ENCODE measurements at places on chromosomes 3 and 15. TPM values are rescaled to one million over a fixed set of nuclear protein-coding genes. Genes with fewer than 3 reads are reported as not detected.

Gene DET1
- 6.9 TPM for total RNA-seq

Gene GOLGA6D
- total RNA-seq = not detected

Gene CPNE4
- 68.2 TPM for total RNA-seq

Gene CD200R1
- 2.2 TPM for total RNA-seq

DNA sequence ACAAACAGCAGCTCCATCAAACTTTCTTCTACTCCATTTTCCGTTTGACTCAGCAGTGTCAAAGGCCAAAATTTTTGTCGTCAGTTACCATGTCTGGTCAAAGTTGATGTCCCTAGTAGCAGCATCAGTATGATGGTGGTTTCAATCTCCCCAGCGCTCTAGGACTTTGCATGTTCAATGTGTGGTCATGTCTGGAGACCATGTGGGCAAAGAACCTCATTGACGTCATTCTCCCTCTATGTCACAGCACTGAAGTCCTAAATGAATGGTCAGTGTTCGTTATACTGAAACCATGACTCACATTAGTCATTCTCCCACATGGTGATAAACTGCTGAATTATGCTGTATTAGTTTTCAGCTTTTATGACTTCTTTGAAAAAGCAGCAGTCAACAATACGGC, 23.2 kb downstream of the SHC4 start:
- H3K27me3 ChIP-seq = no peaks in the 10 kb centered on the region
- H3K27ac ChIP-seq = no peak overlapping the region
- no peak for DNase-seq
- no peak overlapping the region for H3K4me3 ChIP-seq

DNA sequence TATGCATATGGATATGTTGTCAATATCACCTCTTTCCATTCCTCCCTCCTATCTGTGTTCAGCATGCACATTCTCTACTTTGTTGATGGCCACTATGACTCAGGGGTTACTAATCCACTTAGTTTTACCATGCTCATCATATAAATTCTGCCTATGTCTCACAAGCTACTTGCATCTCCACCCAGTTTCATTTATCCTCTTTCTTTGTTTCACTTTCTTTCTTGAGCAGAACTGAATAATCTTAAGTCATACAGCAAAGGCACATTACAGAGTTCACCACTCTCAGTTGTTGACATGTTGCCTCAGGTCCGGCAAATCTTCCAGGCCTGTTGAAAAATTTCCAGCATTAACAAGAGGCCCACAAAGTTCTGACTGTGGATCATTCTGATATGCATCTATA, 71.5 kb downstream of the SSR3 start:
- no peaks in the 10 kb centered on the region for H3K36me3 ChIP-seq
- no peaks in the 10 kb centered on the region for H3K4me1 ChIP-seq
- DNase-seq = no peak
- H3K27ac ChIP-seq = no peak overlapping the region
- no peaks in the 10 kb centered on the region for H3K27me3 ChIP-seq

- no peak overlapping the region for H3K4me3 ChIP-seq
- H3K4me1 ChIP-seq = no peaks in the 10 kb centered on the region
- no peak overlapping the region for H3K27ac ChIP-seq
- H3K27me3 ChIP-seq = no peaks in the 10 kb centered on the region
Measured at GRCh38 chr3:164459521-164460151, 618.7 kb downstream of the SI start.

DNA sequence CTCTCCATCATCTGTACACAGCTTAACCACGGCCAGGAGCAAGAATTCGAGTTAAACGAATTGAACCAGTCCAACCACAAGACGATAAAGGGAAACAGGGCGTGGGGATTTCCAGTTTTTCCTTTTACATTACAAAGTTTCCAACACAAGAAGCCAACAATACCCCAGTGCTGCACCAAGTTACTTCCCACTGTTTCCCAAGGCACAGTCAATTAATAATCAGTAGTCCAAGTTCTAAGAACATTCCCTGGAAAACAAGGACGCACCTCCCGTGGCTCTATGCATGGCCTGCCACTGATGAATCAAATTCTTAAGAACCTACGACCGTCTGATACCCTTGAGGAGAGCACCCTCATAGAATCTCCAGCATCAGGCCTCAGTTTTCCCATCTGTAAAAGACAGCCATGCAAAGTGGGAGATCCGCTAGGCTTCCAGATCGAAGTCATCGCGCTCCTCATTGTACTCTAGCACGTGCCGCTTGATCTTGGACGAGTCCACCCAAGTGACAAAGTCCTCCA, 774 bp downstream of the IMP3 start:
- no peaks in the 10 kb centered on the region for H3K27me3 ChIP-seq
- peak overlapping the region; percentile 89 for H3K4me3 ChIP-seq
- peak overlapping the region; percentile 82 for H3K27ac ChIP-seq
- no peaks in the 10 kb centered on the region for H3K36me3 ChIP-seq

DNA sequence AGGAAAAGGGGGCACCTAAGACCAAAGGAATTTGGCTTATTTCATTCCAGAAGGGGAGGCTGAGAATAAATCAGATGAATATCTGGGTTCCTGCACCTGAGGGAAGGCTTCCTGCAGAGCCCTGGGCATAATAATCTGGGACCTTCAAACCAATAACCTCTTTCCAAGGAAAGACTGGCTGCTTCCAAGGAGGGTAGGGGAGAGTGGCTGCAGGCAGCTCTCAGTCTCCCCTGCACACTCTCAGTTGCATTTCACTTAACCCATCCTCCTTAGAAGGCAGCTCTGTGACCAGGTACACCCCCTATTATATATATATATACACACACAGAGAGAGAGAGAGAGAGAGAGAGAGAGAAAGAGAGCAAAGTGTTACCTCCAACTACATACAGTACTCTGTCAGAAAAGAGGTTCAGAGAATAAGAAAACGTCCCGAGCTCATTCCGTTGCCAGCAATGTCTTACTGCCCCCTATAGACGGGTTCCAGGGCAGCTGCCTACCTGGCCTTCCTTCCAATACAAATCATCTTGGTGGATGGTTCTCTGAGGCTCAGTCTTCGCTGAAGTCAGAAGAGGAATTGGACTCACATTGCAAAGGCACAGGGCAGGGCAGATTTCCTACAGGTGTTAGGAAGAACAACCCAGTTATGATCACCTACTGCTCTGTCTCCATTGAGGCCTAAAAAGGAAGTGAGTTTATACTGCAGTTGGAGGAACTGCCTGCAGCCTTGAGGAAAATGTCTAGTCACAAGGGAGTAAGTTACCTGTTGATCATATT, 26.1 kb downstream of the CAPN3 start:
- H3K4me3 ChIP-seq = no peak overlapping the region
- no peaks in the 10 kb centered on the region for H3K36me3 ChIP-seq
- DNase-seq = no peak
- no peaks in the 10 kb centered on the region for H3K27me3 ChIP-seq

DNA sequence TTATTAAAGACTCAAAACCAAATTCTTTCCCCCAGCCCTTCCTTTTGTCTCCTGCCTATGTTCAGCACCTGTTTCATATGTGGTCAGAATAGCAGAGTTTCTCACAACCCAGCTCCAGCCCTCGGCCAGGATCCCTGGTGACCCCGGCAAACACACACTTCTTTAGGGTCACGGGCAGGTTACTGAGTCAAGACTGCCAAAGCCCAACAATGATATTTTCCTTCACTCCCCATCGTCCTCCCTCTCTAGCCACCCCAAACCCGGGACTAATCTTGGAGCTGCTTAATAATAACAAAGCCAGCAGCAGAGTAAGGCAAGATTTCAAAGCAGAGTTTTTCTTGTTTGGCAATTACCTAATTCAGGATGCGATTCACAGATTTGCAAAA, 25.5 kb downstream of the RARB start:
- H3K27ac ChIP-seq = peak overlapping the region; percentile 56
- no peak overlapping the region for H3K4me3 ChIP-seq
- H3K36me3 ChIP-seq = no peaks in the 10 kb centered on the region
- DNase-seq = no peak

GRCh38 chr15:66679061-66679656, 22.9 kb upstream of the SMAD6 start:
- H3K4me1 ChIP-seq = peaks cover 7% of the 10 kb centered on the region
- peak overlapping the region; percentile 71 for H3K27ac ChIP-seq
- no peak overlapping the region for H3K4me3 ChIP-seq
- no peaks in the 10 kb centered on the region for H3K36me3 ChIP-seq

DNA sequence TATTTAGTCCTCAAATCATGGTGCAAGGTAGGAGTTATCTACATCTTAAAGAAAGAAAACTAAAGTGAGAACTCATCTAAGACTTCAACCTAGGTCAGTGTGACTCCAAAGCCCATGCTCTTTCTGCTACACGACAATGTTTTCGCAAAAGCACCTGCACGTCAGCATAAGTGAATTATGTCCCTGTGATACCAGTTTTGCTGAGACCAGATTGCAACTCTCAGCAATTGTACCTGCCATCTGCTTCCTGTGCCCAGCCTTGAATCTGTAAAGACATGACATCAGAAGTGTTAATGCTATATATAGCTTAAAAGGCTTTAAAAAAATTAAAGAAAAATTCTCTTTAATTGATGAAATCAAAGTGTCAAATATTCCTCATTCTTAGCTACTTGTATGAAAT, 43.4 kb downstream of the RETNLB start:
- H3K4me3 ChIP-seq = no peak overlapping the region
- H3K4me1 ChIP-seq = no peaks in the 10 kb centered on the region
- no peaks in the 10 kb centered on the region for H3K27me3 ChIP-seq
- H3K36me3 ChIP-seq = no peaks in the 10 kb centered on the region
- H3K27ac ChIP-seq = no peak overlapping the region

GRCh38 chr15:78691851-78692421, 50.9 kb upstream of the CHRNB4 start:
- no peaks in the 10 kb centered on the region for H3K27me3 ChIP-seq
- H3K27ac ChIP-seq = no peak overlapping the region
- H3K4me1 ChIP-seq = no peaks in the 10 kb centered on the region
- DNase-seq = no peak
- no peaks in the 10 kb centered on the region for H3K36me3 ChIP-seq

GRCh38 chr15:85289677-85290365, 90.6 kb upstream of the AKAP13 start:
- DNase-seq = peak; percentile 76
- no peaks in the 10 kb centered on the region for H3K36me3 ChIP-seq
- H3K27ac ChIP-seq = no peak overlapping the region
- H3K27me3 ChIP-seq = no peaks in the 10 kb centered on the region
- H3K4me3 ChIP-seq = no peak overlapping the region
- no peaks in the 10 kb centered on the region for H3K4me1 ChIP-seq

- no peaks in the 10 kb centered on the region for H3K36me3 ChIP-seq
- no peak overlapping the region for H3K27ac ChIP-seq
- no peak for DNase-seq
- H3K4me3 ChIP-seq = no peak overlapping the region
- H3K4me1 ChIP-seq = no peaks in the 10 kb centered on the region
- H3K27me3 ChIP-seq = no peaks in the 10 kb centered on the region
Measured at GRCh38 chr3:128554100-128554464, 61.1 kb upstream of the GATA2 start.

GRCh38 chr15:63551400-63551799, 45.8 kb upstream of the FBXL22 start:
- DNase-seq = no peak
- H3K27me3 ChIP-seq = no peaks in the 10 kb centered on the region
- H3K36me3 ChIP-seq = no peaks in the 10 kb centered on the region

DNA sequence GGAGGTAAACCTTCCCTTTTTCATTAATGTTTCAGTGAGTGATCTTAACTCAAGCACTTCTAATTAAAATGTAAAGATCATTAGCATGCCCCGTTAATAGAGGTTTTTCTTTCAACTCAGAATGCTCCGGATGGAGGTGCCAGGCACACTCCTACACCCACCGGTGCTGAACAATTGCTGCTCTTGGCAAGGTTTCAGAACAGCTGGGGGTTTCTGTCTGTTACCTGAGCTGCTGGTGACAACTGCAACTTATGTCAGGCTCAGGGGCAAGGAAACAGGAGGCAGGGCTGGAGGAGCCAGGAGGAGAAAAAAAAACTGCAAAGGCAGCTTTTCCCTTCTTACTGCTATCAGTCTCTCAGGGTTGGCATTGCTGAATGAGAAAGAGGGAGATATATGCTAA, 250.1 kb downstream of the DIPK2A start:
- H3K36me3 ChIP-seq = no peaks in the 10 kb centered on the region
- H3K4me1 ChIP-seq = no peaks in the 10 kb centered on the region
- no peaks in the 10 kb centered on the region for H3K27me3 ChIP-seq
- H3K27ac ChIP-seq = no peak overlapping the region
- no peak overlapping the region for H3K4me3 ChIP-seq

DNA sequence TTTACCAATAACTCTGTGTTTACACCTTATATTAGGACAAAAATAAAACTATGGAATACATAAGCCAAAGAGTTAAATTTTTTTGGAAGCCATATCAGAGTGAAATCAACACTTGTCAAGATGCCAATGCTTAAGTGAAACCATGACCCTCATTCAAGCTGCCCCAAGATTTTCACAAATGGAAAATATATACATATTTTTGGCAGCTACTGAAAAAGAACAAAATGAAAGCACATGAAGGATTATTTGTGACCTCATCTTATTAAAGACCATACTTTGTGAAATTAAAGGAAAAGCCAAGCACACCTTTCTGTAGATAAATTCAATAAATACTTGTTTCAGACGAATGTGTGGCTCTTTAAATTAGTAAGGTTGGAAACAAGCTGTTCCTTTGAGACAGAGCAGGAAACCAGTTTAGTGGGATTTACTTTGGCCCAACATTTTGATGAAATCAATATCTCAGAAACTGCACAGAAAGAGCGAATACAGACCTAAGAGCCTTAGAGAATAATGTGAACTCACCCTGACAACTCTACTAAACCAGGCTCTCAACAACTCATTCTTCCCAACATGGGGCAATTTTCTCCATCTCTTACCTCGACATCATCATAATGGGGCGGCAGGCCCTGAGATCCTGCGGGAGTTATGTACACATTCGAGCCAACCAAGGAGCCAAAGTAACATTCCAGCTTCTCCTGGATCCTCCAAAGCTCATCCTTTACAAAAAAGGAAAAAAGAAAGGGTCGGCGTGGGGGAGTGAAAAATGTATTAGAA, 11.1 kb downstream of the RIOX2 start:
- no peak for DNase-seq
- no peak overlapping the region for H3K4me3 ChIP-seq
- H3K27me3 ChIP-seq = no peaks in the 10 kb centered on the region
- H3K27ac ChIP-seq = no peak overlapping the region
- H3K4me1 ChIP-seq = no peaks in the 10 kb centered on the region

- no peak for DNase-seq
- no peak overlapping the region for H3K4me3 ChIP-seq
- no peaks in the 10 kb centered on the region for H3K27me3 ChIP-seq
- no peaks in the 10 kb centered on the region for H3K36me3 ChIP-seq
- no peaks in the 10 kb centered on the region for H3K4me1 ChIP-seq
Measured at GRCh38 chr3:178646186-178646862, 110.1 kb downstream of the KCNMB2 start.

Data from prostate gland (tissue), 2 donors.